ENCODE measurements at places on chromosomes 12 and 14.

DNA sequence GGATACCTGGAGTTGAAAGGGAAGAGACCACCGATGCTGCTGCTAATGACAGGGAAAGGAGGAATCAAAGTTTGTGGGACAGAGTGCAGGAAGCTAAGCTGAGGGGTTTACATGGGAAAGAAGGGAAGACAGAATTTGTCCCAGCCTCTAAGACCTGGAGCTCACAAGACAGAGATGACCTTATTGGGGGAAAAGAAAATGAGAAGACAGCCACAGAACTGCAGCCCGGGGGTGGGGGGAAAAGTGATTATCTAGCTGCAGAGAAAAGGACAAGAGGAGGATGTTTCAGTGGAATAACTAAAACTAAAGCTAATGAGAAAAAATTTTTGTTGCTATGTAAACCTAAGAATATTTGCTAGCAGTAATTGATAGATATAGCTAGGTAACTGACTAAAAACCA, 30.7 kb downstream of the NDUFA12 start:
- no peak for DNase-seq

GRCh38 chr12:86727160-86727559, 471.0 kb upstream of the MGAT4C start:
- no peak for DNase-seq

- DNase-seq: peak; percentile 68
Observed at GRCh38 chr14:61456720-61457119, 135.3 kb downstream of the PRKCH start.

GRCh38 chr14:22508150-22508457, 80.9 kb downstream of the DAD1 start:
- no peak for DNase-seq

DNA sequence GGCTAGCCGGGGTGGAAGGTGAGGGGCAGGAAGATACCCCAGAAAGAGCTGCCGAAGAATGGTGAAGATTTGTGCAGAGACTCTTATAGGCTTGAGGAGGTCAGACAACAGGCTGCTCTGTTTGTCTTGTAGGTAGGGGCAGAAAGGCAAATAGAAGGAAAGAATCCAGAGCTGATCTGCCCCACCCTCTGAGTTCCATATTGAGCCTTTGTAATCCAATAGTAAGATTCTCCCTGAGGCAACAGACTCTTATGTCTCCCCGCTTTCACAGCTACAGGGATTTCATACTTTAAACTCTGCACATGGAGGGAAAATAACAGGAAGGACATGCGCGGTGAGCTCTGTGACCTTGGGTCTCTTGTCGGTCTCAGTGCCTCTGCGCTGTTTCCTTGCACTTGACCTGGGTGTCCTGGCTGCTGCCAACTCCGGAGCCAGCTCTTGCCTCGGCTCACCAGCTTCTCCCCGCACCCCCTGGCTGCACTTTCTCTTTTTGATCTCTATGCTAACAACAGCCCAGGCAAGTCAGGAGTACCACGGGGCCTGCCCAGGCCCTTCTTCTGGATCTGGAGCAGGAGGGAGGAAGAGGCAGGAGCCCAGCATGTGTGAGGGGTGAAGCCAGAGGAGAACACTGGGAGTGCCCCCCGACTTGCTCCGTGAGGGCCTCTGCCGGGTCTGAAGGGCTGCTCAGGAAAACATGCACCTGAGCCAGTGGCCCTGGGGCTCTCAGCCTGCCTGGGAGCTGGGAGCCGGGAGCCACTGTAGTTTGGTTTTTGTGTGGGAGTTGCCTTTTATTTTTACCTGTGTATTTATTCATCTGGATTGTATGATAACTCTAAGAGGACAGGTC, 75.8 kb downstream of the PPP1R36 start:
- no peak for DNase-seq

GRCh38 chr12:49507139-49507538, 31.7 kb upstream of the KCNH3 start:
- no peak for DNase-seq

- no peak for DNase-seq
Observed at GRCh38 chr12:1122786-1123185, 131.8 kb downstream of the ERC1 start.

GRCh38 chr14:60515511-60516289, 6.8 kb downstream of the SIX6 start:
- no peak for DNase-seq

GRCh38 chr12:108296945-108297344, 42.2 kb downstream of the CMKLR1 start:
- DNase-seq: no peak

DNA sequence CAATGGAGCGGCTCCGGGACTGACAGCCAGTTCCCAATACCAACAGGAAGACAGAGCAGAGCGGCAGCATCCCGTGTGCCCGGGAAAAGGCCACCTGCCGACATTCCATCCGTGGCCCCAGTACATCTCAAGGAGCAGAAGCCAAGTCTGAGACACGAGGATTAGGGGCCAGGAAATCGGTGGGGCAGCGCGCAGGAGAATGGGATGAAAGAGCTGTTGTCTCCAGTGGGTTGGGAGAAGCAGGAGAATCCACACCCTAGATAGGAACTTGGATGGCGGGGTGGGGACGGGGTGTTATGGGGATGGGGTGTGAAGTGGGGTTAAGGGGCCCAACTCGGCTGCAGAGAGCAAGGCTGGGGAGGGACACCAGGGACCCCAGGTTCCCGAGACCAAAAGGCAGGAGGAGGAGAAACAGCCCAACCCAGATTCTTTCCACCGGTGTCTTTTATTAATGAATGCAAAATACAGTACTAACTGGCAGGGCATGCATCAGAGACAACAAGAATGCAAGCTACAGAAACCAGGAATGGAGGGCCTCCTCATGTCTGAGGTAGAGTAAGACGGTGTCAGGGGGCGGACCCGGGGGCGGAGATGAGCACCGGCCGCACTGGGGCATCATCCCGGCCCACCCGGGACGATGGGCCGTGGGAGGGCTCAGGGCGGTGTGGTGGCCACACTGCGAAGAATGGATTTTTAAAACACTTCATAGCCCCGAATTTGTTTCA, 50.3 kb downstream of the BEGAIN start:
- DNase-seq: no peak

DNA sequence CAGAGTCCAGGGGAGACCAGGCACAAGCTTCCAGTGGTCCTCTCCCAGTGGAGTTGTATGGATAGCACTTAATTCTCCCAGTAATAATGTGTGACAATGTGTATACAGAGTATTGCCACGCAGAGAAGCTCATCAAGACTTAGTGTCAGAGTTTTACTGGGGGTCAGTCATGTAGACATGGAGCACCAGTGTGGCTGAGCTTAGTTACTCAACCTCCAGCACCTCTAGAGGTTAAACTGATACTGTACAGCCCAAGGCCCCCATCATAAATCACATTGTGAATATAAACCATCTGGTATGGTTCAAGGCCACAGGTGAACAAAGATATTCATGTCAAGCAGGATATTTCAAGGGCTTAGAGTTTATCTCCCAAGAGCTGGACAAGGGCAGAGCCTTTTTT, 378.1 kb upstream of the TMPO start:
- no peak for DNase-seq

DNA sequence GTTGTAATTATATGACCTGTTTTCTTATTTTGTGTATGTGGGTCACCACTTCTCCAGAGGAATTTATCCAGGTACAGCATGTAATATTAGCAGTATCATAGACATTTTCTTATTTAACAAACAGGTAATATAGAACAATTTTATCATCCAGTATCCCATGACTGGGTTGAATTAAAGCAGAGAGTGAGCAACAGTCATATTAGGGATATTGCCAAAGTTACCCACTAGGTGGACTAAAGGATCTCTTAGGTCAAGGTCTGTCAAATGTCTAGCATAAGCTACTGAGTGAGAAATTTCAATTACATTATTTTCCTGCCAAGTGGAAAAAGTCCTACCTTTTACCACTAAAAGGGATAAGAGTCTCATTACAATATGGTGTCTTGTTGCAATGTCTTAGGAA, 62.1 kb upstream of the TRIM9 start:
- DNase-seq: no peak

DNA sequence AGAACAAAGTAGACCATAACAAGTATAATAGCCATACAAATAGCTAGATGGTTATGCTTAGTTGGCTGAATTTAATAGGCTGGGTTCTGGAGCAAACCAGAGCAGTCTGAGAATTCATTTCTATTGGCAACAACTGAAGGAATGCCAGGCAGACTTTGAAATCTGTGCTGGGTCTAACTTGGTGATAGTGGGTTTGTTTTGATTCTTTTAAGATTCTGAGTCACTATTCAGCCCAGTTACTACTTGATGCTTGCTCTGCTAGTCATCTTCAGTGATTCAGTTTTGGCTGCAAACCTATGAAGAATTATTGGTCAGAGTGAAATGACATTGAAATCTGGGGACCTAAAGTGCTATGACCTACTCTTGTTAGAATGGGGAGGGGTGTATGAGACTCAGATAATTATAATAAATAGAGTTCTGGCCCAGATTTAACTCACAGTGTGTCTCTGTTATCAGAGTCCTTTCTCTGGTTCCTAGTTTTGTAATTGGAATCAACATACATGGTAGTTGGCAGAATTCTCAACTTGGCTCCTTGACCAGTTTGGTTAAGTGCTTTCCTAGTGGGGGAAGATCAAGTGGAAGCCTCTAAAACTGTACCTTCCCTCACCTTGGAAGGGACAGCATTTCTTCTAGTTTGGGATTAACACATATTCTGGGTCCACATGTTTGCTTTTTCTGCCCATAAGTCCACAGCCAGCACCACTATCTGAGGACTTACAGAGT, 43.5 kb downstream of the MNAT1 start:
- DNase-seq: no peak

GRCh38 chr12:2732290-2732689, 62.5 kb upstream of the FKBP4 start:
- DNase-seq: no peak

DNA sequence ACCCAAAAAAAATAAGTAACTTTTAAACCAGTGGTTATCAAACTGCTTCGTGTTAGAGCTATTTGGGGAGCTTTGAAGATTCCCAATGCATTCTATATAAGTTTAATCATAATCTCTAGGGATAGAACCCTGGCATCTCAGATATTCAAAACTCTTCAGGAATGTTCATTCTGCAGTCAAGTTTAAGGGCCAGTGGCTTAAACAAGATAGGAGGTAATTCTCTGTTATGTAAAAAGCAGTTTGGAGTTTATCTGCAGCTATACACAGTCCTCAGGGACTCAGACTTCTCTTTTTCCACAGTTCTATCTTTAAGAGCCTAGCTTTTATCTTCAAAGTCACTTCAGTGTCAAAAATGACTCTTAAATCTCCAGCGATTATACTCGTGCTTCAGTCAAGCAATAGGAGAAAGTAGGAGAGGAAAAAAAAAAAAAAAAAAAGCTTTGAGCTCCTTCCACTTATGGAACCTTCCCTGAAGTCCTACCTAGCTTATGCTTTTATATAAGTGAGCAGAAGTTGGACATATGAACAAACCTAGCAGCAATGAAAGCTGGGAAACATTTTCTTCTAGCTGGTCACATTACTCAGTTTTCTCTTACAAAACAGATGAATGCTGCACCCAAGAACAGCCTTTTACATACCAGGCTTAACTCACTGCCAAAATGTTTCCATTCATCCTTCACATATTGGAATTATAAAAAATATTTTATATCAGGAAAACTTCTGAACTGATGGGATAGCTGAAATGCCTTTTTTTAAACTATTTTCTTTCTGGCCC, 302.8 kb downstream of the FSCB start:
- no peak for DNase-seq

DNA sequence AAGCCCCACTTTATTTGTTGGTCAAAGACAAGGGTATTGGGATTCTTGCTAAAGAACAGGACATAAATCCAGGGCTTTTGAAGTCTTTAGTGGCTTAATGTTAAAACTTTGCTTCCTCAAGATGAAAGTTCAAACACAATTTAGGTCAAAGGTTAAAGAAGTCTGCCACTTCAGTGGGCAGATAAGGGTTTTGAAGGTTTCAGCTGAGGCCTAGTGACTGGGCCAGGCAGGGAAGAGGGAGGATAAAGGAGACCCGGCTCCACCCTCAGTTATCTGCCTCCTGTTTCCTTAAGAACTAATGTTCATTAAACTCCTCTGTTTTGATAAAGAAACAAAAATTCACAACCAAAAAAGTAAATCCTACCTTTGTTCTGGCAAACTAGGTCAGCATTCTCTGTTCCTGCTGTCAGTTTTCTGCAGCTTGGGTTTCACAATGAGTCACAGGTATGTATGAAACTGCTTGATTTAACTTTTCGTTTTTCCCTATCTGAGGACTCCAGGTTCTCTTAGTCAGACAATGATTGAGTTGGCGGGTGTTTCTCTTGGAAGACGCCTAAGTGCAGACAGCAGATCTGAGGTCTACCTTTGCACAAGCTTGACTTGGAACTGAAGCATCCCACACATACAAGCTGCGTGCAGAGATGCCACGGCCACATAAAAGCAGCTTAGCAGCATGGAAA, 208.3 kb downstream of the EXOC5 start:
- no peak for DNase-seq

DNA sequence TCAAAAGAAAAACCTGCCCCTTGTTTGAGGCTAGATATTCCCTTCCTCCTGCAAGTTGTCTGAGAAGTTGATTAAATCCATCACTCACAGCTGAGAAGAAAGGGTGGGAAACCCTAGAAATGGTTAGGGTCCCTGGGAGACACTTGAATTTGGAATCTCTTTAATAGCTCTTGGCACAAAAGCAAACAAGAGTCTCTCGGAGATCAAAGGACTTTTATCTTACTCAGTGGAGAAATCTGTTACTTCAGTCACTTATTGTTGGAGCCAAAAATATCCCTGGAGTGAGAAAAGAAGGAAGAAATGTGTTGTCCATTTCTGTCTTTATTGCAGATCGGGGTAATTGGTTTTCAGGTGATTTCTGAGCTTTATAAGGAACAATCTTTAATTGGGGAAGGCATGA, 47.0 kb downstream of the TMEM132C start:
- no peak for DNase-seq

GRCh38 chr12:6253278-6253677, 53.1 kb downstream of the CD9 start:
- no peak for DNase-seq

DNA sequence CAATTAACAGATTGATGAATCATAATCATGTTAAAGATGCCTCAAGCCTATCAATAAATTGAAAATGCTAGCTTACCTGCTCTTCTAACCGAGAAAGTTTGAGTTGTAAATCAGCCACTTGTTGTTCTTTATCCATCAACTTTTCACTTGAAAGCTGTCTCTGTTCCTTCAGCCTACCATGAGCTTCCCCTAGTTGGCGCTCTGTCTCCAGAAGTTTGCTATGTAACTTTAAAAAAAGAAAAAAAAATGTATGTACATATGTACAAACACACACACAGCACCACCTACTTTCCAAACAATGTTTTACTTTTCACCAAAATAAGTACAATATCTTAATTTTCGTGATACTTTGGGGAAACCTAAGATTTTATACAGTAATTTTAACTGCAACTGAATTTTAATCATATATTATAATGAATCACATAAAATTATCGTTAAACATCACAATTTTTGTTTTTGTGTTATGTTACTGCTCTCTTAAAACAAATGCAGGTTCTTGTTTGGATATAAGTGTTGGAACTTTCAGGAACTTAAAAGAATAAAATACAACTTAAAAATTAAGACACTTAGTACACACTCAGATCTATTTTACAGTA, 101.2 kb downstream of the EEA1 start:
- peak; percentile 29 for DNase-seq

GRCh38 chr12:68611094-68611805, 551 bp downstream of the RAP1B start:
- DNase-seq: peak; percentile 35

Measured in HuH-7.5 (cell line).